ENCODE measurements at places on chromosomes 12 and 14. TPM values are rescaled to one million over a fixed set of nuclear protein-coding genes. Genes with fewer than 3 reads are reported as not detected.

CCT2 gene
- total RNA-seq: 112 TPM

OASL gene
- total RNA-seq: under 0.01 TPM

KRT4 gene
- total RNA-seq: not detected

KCNC2 gene
- total RNA-seq: 1.1 TPM

IL26 gene
- 0.36 TPM for total RNA-seq

DNA sequence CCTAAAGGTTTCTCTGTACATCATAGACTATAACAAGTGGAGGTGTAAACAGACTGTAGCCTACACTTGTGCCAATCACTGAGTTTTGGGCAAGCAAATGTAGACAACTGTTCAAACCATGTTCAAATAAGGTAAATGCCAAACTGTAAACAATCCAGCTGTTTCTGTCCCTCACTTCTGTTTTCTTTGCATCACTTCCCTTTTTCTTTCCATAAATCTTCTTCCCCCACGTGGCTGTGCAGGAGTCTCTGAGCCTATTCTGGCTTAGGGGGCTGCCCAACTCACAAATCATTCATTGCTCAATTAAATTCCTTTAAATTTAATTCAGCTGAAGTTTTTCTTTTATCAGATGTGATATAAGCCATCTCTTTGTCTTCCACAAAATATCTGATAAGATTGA is 65.1 kb upstream of the CPM start:
- no peak for DNase-seq

- no peak for DNase-seq
Observed at GRCh38 chr12:42208574-42208973, 29.5 kb downstream of the YAF2 start.

DNA sequence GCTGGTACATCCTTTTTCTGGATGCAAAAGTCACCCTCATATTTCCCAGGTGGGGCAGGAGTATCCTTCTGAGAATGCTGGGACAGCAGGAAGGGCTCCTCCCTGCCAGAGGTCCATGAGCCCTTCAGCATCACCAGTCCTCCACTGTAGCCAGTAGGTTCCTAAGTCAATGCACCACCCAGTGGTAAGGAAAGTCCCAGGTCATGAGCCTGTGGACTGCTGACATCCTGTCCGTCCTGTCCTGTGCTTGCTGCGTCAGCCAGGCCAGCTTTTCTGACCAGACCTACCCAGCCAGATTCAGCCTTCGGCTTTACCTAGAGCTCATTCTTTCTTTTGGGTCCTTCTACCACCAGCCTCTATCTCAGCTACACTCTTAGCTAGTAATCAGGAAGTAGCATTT is 23.0 kb upstream of the ACTN1 start:
- no peak for DNase-seq

DNA sequence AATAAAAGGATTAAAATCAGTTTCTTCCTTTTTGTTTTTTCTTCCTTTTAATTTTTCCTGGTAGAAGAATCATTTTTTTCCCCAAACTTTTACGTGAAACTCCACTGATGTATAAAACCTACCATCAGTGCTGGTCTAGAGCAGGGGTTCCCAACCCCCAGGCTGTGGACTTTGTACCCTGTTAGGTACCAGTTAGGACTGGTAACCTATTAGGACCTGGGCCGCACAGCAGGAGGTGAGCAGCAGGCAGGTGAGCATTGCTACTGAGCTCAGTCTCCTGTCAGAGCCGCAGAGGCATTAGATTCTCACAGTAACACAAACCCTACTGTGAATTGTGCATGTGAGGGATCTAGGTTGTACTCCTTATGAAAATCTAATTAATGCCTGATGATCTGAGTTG is 10.1 kb downstream of the SMCO2 start:
- DNase-seq: no peak

- no peak for DNase-seq
Observed at GRCh38 chr12:104738776-104739642, 219.1 kb downstream of the SLC41A2 start.

GRCh38 chr12:53213348-53213747 is 6.3 kb upstream of the ITGB7 start:
- peak; percentile 91 for DNase-seq

- no peak for DNase-seq
Observed at GRCh38 chr14:103267226-103267910, 66.7 kb upstream of the EIF5 start.

DNA sequence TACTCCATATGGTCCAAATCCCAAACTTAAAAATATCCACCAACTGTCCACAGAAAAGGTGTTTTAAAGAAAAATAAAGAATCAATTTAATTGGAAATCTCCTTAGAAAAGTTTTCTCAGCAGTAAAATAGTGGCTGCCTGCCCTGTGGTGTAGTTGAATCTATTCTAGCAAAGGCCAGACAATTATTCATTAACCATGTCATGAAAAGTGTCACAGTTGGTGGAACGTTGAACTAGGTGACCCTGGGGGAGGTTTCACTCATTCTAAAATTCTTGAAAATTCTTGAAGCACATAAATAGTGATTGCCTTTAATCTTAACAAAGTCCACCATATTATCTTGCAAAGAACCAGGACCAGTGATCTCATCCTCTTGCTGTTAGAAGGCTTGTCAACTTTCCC is 78.4 kb upstream of the GZMB start:
- DNase-seq: no peak

DNA sequence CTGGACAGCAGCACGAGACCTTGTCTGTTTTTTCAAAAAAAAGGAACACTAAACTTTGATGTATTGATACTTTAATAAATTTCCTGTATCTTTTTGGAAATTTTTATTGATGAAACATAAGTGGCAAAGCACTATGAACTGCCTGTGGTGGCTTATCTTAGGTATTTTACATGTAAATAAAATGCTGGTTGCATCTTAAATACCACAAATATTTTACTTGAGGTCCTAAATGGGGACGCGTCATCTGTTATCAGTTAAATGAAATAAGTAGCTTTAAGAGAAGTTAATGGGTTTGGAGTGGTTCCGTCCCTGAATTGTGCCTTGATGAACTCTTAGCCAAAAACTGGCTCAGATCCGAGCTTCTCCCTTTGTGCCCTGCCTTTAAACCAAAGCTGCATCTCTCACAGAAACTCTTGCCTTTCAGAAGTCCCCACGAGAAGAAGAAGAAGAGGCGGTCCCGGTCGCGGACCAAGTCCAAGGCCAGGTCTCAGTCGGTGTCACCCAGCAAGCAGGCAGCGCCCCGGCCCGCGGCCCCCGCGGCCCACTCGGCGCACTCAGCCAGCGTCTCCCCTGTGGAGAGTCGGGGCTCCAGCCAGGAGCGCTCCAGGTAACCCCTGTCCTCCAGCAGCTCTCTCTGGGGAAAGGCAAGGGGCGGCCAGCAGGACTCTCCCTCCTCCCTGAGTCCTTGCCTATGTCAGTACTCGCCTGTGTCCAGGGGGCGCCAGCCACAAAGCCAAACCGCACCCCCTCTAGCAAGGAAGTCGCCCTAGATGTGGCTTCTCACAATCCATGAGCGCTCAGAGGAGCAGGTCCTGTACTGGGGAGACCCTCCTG is 31.2 kb upstream of the MMP17 start:
- no peak for DNase-seq

GRCh38 chr12:77151030-77151429 is 85.7 kb upstream of the E2F7 start:
- DNase-seq: no peak

- no peak for DNase-seq
Observed at GRCh38 chr14:25833341-25834126, 764.3 kb downstream of the NOVA1 start.

DNA sequence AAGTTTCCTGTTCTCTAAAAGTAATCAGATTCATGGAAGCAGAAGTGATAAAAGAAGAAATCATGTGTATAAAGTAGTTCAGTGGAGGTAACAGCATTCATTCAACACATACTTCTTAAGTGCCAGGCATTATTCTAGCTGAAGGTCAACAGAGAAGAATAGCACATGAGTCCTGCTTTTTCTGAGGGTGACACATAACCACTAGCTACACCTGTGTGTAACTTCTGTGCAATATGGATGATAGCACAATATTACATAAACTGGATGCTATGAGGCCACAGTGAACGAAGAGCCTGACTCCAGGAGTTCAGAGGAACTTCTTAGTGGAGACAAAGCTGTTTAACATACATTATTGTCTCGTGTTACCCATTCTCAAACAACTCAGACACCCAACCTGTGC is 114.3 kb upstream of the PCED1B start:
- DNase-seq: no peak

GRCh38 chr12:71682466-71682865 is 3.4 kb upstream of the TMEM19 start:
- no peak for DNase-seq

- no peak for DNase-seq
Observed at GRCh38 chr12:98646294-98647090, 1.4 kb downstream of the APAF1 start.

GRCh38 chr14:58298477-58299400 is at the start of gene ARID4A:
Gene ARID4A, plus strand, starts transcription at chr14:58298555. Its CDS starts 1,300 bp downstream, at chr14:58299855.
- DNase-seq: peak; percentile 98

DNA sequence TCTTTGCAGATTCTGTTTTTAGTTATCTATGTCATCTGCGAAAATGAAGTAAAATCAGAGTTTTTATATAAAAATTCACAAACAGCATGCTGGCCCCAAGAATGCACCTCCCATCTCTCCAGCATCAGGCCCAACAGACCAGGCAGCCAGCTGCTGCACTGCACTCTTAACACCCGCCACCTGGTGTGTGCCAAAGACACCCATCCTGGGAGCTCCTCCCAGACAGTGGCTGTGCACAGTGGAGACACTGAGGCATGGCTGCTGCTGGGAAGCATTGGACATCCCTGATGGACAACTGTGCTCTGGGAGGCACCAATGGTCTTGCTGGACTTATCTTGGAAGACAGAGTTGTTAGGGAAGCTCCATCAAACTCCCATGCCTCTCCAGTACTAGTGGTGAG is 817.2 kb downstream of the TMEM121 start:
- peak; percentile 59 for DNase-seq

DNA sequence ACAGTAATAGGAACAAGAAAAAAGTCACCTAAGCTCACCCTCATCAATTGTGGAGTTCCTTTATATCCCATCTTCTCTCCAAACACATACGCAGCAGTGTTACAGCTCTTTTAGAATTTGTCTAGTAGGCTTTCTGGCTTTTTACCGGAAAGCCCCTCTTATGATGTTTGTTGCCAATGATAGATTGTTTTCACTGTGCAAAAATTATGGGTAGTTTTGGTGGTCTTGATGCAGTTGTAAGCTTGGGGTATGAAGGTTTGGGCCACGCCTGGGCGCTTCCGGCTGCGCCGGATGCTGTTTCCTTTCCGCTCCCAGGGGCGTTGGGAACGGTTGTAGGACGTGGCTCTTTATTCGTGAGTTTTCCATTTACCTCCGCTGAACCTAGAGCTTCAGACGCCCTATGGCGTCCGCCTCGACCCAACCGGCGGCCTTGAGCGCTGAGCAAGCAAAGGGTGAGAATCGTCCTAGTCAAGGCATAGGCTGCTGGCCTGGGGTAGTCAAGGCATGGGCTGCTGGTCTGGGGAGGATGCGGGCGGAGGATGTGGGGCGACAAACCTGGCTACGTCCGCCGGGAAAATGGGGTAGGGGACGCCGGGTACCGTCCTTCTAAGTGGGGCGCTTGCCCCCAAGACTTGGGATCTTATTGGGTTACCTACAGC is at the start of the genes C12orf57 and RNU7-1:
Gene C12orf57 (plus strand): TSS at position 301 of the 659 bp plus-strand sequence. CDS start 100 bp downstream, at position 401.
Gene RNU7-1 (plus strand): TSS at position 95 of the 659 bp plus-strand sequence.
- DNase-seq: peak; percentile 92

DNA sequence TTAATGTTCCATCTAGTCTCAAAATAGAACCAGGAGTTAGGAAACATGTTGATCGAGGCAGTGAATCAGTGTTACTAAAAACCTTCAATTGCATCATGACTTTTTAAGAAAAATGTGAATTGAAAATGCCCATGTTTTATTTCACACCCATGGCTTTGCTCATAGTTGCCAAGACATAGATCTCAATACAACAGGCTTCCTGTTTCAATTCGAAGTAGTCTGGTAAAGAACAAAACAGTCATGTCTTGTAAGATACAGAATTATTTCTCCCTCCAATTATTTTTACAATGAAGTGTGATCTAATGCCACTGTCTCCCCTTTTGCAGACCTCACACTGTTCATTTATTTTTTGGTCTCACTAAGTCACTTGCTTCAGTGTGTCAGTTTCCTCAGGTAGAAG is 44.6 kb upstream of the FAR2 start:
- no peak for DNase-seq
